ENCODE measurements at places on chromosomes 4 and X.

DNA sequence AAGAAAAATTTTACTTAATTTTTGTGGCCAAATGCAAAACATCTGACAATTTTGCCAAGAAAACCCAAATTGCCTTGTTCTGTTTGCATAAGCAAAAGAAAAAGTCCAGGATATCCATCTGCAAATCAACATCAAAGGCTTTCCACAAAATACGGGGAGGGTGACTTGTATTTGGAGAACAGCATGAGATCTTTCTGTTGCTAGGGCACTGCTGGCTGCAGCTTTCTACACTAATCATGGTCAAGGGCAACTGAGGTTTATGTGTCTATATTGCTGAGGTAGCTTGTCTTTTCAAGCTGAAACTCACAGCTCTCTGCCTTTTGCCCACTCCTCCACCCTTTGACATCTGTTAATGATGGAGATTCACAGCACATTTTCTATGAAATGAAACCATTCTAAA, 389.1 kb downstream of the NKX6-1 start:
- no peak for DNase-seq

DNA sequence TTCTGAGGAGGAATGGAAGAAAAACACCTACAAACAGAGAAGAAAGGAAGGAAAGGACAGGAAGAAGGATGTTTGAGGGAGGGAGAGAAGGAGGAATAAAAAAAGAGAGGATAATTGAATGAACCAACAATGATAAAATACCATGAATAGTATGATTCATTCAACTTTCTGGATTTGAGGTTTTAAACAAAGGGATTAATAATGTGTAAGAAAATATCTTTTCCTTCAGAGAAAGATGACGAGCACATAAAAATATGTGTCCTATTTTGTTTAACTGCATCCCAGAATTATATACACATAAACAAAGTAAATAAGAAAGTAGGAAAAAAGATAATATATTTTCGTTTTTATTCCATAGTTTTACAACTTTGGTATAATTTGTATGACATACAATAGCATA, 1380.4 kb downstream of the STIM2 start:
- no peak for DNase-seq

DNA sequence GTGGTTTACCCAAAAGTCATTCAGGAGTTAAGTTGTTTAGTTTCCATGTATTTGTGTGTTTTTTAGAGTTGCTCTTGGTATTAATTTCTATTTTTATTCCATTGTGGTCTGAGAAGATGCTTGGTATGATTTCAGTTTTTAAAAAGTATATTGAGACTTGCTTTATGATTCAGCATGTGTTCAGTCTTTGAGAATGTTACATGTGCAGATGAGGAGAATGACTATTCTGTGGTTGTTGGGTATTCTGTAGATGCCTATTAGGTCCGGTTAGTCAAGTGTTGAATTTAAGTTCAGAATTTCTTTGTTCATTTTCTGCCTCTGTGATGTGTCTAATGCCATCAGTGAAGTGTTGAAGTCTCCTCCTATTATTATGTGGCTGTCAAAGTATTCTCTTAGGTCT, 249.4 kb downstream of the ARHGAP10 start:
- no peak for DNase-seq

DNA sequence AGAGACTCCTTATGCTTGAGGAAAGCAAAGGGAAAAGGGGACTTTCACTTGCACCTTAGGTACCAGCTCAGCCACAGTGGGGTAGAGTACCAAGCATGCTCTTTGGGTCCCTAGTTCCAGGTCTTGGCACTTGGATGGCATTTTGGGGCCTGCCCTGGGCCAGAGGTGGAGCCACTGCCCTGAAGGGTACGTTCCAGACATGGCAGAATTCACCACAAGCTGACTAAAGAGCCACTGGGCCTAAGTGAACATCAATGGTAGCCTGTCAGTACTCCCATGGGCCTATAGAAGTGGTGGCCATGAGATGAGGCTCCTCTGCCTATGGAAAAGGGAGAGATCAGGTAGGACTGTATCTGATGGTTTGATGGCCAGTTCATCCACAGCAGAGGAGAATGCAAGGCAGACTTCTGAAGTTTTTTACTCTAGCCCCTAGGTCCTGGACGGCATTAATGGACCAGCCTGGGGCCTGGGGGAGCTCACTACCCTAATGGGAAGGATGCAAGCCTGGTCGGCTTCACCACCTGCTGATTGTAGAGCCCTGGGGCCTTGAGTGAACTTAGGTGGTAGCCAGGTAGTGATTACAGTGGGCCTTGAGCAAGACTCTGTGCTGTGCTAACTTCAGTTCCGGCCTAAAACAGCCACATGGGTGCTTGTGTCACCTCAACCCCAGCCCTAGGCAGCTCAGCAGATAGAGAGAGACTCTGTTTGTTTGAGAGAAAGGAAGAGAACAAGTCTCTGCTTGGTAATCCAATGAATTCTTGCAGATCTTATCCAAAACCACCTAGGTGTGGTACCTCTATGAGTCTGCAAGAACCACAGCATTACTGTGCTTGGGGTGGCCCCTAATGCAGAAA, 19.8 kb upstream of the HSFX4 start:
- no peak for DNase-seq

- DNase-seq, result no peak
Measured at GRCh38 chrX:118948270-118948669, 26.1 kb upstream of the LONRF3 start.
